ENCODE measurements at places on chromosomes 4 and X.

DNA sequence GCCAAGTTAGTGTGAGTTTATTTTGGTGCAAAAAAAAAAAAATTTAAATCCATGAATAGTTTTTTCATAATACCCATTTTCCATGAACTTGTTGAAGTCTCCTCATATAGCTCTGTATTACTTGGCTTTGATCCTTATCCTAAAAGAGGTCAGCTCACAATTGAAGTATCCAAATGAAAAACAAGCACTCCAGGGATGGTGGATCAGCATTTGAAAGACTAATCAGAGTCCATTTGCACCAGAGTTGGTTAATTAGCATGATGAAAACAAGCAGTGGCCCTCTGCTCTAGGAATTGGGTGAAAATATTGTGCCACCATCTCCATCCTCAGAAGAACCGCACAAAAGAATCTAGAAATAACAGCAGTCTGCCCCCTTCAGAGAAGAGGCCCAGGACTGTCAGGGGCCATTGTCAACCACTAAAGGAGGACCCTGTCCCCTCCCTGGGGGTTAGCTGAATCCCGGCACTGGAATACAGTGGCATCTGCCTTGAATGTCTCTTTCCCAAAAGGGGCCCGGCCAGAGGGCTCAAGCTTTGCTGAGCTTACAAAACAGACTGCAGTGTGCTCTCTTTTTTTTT is 24.7 kb downstream of the SH3KBP1 start:
- no peak for DNase-seq

DNA sequence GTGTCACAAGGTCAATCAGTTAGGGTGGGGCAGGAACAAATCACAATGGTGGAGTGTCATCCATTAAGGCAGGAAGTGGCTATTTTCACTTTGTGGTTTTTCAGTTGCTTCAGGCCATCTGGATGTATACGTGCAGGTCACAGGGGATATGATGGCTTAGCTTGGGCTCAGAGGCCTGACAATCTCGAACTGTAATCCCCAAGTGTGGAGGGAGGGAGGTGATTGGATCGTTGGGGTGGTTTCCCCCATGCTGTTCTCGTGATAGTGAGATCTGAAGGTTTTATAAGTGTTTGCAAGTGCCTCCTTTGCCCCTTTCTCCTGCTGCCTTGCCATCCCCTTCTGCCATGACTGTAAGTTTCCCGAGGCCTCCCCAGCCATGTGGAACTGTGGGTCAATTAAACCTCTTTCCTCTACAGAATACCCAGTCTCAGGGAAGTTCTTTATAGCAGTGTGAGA is 36.7 kb upstream of the STS start:
- no peak for DNase-seq

DNA sequence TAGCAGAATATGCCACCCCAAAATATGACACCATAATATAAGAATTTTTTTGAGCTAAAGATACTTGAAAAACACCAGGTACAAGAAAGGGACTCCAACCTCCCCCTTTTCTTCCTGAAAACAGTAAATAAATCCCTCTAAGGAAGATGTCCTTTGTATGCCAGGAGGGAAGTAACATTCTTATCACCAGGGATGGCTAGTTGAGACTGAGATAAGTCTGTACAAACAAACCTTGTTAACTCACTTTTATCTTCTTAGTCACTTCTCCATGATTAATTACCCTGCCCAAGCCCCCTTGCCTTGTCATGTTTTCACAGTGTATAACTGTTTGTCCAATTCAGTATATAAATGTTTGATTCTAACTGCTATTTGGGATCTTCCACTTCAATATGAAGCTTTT is 888.0 kb downstream of the PCDH18 start:
- DNase-seq: no peak

GRCh38 chr4:176438401-176438800 is 118.6 kb downstream of the SPCS3 start:
- DNase-seq: no peak

Data from T-helper 1 cell (primary cell).